ENCODE measurements at places on chromosomes 6 and 20. TPM values are rescaled to one million over a fixed set of nuclear protein-coding genes. Genes with fewer than 3 reads are reported as not detected.

Gene SUMO4
- 6.9 TPM for total RNA-seq

Gene OPRM1
- total RNA-seq, result not detected

Gene PPP1R3G
- total RNA-seq, result 5.3 TPM

Gene ZBTB46
- 22.7 TPM for total RNA-seq

Gene DOK5
- total RNA-seq, result 13.3 TPM

Gene CGAS
- 10.8 TPM for total RNA-seq

GRCh38 chr6:44661221-44662008 lies 273.9 kb downstream of the CDC5L start:
- DNase-seq, result no peak

GRCh38 chr6:123928529-123928928 lies 124.9 kb downstream of the NKAIN2 start:
- DNase-seq, result no peak

DNA sequence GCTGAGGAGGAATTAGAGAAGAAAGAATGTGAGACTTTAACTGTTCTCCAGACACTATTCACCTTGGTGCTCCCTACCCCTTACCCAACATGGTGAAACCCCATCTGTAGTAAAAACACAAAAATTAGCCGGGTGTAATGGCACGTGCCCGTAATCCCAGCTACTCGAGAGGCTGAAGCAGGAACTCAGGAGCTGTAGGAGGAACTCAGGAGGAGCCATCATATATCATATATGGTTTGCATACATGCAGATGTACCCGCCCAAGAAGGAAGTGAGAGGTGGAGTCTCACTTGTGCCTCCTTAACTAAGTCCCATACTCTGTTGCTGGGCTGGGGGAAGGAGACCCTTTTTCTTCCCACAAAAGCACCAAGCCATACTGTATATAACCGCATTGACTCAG lies 35.5 kb upstream of the ME1 start:
- DNase-seq, result no peak

DNA sequence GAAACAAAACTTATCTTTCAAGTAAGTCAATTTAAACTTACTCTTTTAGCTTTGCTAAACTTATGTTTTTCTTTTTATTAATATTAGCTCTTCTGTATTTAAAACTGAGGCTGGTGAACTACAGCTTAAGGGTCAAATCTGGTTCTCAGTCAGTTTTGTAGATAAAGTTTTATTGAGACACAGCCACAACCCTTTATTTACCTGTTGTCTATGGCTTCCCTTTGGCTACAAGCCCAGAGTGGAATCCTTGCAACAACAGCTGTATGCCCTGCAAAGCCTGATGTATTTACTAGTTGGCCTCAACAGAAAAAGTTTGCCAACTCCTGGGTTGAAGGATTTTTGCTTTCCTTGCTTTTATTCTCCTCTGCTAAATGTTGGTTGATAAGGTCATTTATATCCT lies 491.4 kb upstream of the RNF217 start:
- no peak for DNase-seq

GRCh38 chr6:14095437-14095836 lies 22.1 kb upstream of the CD83 start:
- no peak for DNase-seq

- no peak for DNase-seq
Measured at GRCh38 chr6:34098045-34098936, 47.6 kb downstream of the GRM4 start.

DNA sequence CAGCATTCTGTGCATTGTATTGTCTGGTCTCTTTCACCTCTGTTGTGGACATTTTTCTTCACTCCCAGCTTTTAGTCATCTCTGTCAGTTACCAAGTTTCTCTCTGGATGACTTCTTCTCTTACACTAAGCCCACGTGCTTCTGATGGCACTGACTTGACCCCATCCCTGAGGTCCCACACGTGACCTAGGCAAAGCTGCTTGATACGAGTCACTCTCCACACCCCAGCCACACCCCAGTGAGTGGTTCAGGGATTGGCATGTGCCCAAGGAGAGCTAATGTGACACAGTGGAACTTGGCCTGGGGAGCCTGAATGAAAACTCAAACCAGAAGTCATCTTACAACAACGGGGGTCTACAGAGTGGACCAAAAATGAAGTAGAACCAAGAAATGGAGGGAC lies 32.2 kb downstream of the HTR1E start:
- no peak for DNase-seq

DNA sequence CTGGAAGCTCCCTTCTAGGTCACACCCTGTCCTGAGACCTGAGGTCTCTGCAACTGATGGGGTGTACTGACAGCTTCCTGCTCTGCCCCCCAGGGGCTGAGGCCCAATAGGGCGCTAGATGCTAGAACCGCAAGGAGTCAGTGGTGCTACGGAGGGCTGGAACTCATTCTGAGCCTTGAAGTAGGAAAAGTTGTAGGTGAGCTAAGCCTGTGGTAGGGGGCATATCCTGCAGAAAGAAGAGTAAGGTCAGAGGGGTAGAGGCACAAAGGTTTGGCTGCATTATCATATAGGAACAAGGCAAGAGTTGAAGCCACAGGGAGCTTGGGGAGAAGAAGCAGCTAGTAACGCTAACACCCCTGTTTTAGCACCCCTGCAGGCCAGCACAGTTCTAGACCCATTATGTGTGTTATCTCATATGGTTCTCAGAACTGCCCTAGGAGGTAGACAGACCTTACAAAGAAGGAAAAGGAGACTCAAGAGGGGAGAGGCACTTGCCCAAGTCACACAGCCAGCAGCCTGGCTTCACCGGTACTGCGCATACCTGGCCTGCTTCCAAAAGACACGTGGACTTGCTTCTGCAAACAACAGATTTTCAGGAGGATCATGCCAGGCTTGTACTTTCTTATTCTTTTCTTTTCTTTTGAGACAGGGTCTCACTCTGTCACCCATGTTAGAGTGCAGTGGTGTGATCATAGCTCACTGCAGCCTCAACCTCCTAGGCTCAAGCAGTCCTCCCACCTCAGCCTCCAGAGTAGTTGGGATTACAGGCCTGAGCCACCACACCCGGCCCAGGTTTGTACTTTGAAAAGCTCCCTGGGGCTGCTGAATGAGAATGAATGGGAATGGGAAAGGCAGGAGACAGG lies 156.1 kb downstream of the MRPL14 start:
- peak; percentile 78 for DNase-seq

- no peak for DNase-seq
Measured at GRCh38 chr6:81465859-81466258, 286.6 kb downstream of the TENT5A start.

GRCh38 chr6:1436334-1437306 lies 47.2 kb downstream of the FOXF2 start:
- no peak for DNase-seq

DNA sequence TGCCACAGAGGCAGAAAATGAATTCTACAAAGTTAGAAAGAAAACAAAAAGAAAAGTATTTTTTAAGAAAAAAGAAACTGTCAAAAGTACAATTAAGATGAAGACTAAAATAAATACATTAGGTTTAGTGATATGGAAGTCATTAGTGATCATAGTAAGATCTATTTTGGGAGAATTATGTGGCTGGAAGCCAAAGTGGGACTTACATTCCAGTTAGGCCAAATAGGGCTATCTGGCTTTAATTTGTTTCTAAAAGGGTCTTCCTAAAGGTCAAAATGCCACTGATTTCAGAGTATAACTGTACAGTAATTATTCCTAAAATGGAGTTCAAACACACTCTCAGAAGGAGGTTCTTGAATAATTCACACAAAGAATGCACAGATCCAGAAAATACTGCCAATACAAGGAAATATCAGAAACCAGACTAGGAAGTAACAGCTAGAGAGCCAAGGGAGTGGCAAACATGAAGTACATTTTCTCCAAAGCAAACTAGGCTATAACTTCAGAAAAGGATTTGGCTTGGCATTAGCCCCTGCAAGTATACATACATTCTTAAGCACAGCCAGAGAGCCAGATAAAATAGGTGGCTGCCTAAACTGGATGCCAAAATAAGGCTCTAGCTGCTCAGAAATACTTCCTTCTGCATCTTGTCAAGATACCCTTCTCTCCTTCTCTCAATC lies 45.3 kb downstream of the PDSS2 start:
- no peak for DNase-seq

- no peak for DNase-seq
Measured at GRCh38 chr6:34315780-34316179, 67.0 kb upstream of the SMIM29 start.

GRCh38 chr6:31049518-31049917 lies 39.2 kb downstream of the MUC22 start:
- no peak for DNase-seq

All from aorta (tissue), 5 donors.